MG63 (cell line): ENCODE measurements at places on chromosomes 13 and 19.

GRCh38 chr13:52319876-52320275 lies 86.1 kb downstream of the THSD1 start:
- DNase-seq = no peak

DNA sequence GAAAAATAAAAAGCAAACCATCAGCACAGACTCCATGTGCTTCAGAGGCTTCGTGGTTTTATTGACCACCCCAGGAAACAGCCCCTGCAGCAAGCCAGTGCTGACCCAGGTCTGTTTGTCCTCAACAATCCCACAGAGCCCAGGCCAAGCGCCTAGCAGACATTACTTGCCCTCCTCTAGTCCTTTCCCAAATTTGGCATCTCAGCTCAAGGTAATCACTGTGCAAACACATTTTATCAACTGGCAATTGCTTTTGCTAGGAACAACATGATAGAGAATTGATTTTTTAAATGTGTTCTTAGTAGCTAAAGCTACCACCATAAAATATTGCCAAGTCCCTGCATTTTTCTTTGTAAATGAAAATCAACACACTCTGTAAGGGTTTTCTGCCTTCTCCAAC lies 121.8 kb downstream of the STOML3 start:
- no peak for DNase-seq

GRCh38 chr13:44601586-44601985 lies 25.5 kb upstream of the TSC22D1 start:
- no peak for DNase-seq

GRCh38 chr19:13611596-13611995 lies 105.3 kb upstream of the CACNA1A start:
- peak; percentile 75 for DNase-seq

DNA sequence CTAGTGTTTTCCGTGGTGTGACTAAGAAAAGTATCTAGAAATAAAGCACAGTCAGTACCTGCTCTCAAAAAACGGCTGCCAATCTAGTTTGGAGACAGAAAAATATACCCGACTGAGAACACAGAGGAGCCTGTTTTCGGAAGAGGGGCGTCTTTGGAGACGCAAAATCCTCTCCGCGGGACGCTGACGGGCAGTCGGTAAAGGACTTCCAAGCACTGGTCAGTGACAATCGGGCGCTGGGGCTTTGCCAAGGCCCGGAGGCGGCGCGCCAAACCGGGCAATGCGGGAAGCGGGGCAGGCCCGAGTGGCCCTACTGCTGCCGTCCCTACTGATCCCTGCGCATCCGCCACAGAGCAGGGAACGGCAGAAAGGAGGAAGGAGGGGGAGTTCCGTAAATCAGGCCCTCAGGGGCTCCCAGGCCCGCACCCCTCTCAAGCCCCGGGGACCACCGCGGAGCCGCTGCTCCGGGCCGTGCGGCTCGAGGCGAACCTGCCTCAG lies 588 bp upstream of the DPY19L3 start:
- DNase-seq = peak; percentile 69

DNA sequence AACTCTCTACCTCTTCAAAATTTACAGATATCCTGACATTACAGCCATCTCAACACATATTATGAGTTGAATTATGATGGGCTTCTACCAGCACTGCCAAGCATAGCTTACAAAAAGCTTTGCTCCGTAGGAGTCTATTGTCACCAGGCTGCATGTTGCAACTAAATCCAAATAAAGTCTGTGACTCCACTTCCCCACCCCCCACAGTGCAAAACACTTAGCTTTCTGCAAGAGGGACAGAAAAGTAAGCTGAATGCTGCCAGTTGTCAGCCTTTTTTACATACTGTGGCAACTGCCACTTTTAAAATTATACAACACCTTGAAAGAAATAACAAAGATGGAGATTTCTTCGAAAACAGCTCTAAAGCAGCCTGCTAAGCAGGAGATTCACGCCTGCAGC lies 189.1 kb downstream of the FGF14 start:
- DNase-seq = no peak

DNA sequence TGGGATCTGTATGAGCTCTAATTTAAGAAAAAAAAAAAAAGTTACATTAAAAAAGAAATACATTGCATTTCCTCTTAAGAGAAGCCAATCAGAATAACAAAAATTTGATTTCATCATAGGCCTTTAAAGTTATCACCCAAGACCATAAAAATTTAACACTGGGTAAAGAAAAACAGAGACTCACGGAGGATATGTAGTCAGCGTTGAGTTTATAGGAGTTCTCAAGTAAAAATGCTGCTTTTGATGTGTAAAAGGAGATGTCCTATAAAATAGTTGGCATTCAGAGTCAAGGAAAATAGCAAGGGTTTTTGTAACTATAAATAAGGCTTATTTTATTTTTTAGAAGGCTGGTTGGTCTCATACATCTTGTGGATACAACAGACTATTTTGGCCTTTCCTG lies 191.1 kb downstream of the EFNB2 start:
- no peak for DNase-seq

DNA sequence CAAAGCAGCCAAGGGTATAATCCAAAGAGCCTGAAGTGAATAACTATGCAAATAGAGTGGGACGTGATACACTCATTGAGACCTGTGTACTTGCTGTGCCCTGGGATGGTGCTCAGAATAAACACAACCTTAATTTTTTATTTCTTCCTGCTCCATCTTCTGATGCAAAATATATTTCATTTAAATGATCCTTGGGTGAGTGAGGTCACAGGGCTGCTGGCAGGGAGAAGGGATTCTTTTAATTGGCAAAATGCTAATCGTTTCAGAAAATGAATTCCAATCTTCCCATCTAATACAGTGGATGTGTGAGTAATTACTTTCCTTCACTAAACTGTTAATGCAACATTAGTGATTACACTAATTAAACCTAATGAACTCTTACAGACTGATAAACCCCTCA lies 63.5 kb downstream of the SIAH3 start:
- DNase-seq = no peak

DNA sequence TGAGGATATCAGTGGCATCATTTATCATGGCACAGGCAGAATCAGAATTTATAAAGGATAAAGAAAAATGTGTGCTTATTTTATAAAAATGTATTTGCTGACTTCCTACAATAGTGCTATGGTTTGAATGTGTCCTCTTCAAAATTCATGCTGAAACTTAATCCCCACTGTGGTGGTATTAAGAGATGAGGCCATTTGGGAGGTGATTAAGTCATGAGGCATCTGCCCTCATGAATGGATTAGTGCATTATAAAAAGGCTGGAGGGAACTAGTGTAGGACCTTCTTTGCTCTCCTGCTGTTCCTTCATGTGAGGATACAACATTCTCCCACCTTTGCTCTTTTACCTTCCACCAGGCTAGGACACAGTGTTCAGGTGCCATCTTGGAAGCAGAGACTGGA lies 212.8 kb downstream of the RFC3 start:
- no peak for DNase-seq

GRCh38 chr19:1001538-1002166 lies 1.4 kb downstream of the GRIN3B start:
- no peak for DNase-seq

- peak; percentile 19 for DNase-seq
Measured at GRCh38 chr13:46679369-46680120, 117.4 kb downstream of the ESD start.

DNA sequence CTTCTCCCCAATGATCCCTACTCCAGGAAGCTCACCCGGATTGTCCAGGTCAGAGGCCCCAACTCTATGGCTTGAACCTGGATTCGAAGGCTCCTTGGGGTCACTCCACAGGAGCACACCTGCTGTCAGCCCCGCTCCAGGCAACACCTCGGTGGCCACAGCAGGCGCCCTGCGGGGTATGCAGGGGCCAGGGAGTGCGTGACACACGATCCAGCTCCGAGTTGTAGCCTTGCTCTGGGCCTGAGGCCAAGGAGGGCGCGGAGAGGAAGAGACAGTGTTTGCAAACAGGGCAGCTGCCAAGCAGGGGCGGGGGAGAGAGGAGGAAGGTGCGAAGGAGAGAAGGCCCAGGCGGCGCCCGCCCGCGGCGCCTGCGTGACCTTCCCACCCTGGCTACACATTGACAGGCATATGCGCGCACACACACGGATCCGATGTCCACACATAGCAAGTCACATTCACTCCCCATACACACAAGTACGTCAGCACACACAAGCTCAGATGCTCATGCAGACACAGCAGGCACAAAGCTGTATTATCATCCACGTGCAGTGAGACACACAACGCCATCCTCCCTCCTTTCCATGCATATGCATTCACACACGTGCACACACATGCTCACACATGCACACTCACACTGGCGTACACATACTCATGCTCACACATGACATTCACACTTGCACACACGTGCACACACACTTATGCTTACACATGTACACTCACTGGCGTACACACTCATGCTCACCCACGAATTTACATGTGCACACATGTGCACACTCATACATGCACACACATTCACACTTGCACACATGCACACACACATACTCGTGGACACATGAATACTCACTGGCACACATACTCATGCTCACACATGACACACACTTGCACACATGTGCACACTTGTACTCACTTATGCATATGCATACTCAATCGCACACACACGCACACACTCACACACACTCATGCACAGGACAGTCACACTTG lies 10.4 kb downstream of the SBK2 start:
- DNase-seq = peak; percentile 98
